Panc1 (cell line): ENCODE measurements at places on chromosomes 11 and 22.

GRCh38 chr11:117759305-117759704 is 37.7 kb downstream of the DSCAML1 start:
- DNase-seq = no peak

DNA sequence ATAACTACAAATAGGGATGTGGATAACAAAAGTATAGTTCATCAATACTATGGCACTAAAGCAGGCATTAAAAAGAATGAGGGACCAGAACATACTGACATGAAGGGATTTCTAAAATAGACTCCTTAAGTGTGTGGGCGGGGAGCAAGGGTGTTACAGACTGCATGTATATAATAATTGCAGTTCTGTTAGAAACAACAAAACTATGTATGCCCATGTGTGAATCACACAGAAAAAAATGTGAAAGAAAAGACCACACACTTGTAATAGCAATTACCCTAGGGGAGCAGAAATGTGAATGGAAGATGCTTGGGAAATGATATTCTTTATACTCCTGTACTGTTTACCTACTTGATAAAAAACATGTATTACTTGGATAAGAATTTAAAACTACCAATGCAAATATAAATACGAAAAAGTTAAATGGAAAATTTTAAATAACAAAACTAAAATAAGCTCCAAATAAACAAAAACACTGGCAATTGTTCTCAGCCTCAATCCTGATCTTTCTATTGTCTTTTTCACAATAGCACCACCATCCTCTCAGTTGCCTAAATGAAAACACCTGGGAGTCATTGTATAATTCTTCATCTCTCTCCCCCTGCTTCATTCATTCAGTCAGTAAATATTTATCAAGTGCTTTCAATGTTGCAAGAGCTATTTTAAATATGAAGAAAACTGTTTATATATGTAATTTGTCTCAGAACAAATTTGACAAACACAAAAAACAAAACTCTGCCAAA is 129.8 kb downstream of the FCHSD2 start:
- DNase-seq = no peak

DNA sequence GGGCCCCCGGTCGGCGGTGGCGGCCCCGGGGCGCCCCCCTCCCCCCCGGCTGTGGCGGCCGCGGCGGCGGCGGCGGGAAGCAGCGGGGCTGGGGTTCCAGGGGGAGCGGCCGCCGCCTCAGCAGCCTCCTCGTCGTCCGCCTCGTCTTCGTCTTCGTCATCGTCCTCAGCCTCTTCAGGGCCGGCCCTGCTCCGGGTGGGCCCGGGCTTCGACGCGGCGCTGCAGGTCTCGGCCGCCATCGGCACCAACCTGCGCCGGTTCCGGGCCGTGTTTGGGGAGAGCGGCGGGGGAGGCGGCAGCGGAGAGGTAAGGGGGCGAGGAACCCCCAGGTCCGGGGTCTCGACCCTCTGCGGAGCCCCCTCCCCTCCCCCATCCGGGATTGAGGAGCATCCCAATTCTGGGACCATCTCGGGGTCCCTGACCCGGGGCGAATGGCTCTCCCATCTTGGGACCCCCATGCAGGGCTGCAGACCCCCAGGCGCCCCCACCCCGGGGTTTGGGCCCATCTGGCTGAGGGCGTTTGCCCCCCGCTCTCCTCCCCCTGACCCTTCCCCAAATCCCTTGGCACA is 431 bp downstream of the KMT2A start:
- no peak for DNase-seq

DNA sequence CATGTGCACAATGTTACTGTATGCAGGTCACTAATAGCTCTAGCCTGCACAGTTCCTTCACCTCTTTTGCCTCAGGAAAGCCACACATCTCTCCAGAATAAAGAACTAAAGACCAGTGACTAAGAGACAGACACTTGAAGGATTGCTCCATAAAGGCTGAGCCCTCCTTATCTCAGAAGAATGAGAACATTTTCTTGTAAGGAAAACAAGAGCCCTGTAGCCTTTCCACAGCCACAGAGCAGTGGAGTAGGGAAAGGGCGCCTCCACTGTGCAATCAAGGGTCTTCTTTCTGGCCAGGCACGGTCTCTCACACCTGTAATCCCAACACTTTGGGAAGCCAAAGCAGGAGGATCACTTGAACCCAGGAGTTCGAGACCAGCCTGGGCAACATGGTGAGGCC is 202.6 kb upstream of the TMEM45B start:
- no peak for DNase-seq

DNA sequence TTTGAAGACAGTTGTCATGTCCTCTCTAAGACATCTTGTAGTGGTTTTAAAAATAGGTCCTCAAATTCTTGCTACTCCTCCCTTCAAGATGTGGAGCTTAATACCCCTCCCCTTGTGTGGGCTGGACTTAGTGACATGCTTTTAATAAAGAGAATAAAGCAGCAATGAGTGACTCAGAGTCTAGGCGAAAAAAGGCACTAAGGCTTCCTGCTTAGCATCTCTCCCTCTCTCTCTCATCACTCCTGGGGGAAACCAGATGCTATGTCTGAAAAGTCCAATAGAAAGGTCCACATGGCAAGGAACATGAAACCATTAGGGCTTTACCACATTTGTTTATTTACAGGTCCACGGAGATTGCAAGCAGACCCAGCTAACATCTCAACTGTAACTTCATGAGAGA is 11.7 kb downstream of the SERGEF start:
- no peak for DNase-seq

GRCh38 chr11:68223275-68223674 is 10.2 kb upstream of the KMT5B start:
- DNase-seq = no peak

- DNase-seq = no peak
Observed at GRCh38 chr11:61114913-61115312, 12.6 kb downstream of the CD5 start.

DNA sequence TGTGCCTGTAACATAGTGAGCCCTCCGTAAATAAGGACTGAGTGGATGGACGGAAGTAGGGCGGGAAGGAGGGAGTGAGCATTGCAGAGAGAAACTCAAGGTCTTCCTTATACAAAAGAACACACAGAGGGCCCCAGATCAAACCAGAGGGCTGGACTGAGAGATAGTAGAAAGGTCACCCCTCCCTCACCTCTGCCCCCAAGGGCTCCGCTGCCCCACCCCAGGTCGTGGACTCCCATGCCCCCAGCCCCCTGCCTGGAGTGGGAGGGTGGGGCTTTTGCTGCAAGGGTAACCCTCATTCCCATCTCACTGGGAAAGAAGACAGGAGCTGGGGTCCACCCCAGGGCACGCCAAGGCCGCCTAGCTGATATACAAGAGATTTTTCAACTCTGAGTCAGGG is 157.0 kb downstream of the MN1 start:
- no peak for DNase-seq

DNA sequence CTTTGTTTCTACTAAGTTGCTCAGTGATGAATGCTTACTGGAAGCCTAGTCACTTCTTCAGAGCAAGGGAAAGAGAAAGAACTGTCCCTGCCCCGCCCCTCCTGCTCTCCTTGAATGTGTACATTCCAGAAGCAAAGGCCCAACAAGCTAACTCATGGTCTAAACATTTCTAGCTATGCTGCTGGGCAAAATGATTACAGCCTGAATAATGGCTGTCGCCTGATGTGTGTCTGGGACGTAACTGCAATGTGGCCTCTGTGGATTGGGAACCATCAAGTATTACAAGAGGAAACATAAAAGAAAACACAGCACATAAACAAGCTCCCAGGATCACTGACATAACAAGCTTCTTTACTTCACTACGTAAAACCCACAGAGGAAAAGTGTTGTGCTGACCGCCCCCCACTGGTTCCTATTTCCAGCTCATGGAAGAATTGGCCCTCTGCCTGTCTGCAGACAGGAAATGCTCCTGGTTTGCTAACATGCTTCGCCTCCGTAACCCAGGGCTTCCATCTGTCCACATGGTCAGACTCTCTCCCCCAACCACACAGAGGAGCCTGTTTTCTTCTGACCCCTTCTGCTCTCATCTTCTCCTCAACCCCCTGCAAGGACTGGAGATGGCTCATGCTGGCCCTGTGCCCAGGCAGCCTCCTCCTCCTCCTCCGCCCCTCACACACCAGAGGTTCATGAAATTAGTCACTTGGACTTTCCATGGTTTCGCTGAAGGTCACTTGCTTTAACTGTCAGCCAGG is 187.2 kb downstream of the MAML2 start:
- no peak for DNase-seq

- no peak for DNase-seq
Observed at GRCh38 chr11:66281776-66282467, 3.9 kb downstream of the CNIH2 start.

DNA sequence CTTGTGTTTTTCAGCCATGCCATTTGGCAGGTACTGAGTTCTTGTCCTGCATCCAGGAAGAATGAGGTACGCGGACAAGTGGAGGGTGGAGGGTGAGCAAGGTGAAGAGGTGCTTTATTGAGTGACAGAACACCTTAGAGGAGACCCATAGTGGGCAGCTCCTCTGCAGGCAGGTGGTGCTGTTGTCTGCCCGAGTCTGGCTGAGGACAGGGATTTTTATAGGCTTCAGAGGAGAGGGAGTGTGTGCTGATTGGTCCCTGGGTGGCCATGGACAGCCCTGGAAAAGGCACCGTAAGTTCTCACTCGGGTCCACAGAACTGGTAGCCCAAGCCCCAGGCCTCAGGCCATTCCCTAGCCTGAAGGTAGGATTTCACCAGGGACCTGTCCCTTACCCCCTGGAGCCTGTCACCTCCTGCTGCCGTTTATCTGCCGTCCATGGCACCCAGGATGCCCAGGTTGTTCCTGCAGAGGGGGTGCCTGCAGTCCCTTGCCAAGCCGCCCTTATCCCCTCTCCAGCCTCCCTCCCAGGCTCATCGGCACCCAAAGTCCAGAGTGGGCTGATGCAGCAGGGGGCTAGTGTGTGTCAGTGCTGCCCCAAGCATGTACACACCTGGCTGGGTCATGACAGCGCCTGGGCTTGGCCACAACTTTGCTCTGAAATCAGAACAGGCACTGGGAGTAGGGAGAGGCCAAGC is 213.6 kb downstream of the LRRC4C start:
- DNase-seq = no peak

- no peak for DNase-seq
Observed at GRCh38 chr11:912266-912665, 1.7 kb upstream of the CHID1 start.

DNA sequence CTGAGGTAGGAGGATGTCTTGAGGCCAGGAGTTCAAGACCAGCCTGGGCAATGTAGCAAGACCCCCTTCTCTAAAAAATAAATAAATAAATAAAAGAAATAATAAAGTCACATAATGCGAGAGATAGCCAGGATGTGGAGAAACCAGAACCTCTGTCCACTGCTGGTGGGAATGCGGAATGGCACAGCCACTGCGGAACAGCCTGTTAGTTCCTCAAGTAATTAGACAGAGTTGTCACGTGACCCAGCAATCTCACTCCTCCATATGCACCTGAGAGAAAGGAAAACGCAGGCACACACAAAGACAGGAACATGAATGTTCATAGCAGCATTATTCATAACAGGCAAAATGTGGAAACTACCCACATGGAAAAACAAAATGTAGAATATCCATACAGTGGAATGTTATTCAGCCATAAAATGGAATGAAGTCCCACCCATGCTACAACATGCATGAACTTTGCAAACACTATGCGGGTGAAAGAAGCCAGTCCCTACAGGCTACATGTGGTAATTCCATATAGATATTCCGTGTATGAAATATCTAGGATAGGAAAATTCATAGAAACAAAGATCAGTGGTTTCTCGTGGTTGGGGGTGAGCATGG is 27.4 kb downstream of the LIF start:
- DNase-seq = no peak

GRCh38 chr11:101870510-101870909 is 44.3 kb upstream of the CEP126 start:
- no peak for DNase-seq

DNA sequence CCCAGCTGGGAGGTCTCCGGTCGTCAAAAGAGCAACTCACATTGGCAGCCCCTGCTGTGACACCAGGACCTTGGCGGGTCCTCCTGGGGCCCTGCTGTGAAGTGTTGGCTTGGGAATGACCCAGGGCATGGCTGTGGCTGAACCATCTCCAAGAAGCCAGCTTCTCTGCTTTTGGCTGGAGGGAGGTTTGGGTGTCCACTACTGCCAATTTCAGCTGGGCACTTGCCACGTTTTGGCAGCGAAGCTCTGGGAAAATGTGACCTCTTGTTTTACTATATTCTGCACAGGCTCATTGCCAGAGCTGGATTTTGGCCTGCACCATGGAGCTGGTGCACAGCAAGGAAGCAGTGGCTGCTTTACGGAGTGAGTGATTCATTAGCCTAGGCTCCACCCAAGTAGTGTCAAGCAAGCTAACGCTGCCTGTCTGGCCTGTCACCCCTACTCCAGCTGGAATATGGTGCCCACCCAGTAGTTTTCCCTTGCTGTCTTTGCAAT is 24.3 kb upstream of the SMCO4 start:
- no peak for DNase-seq

- no peak for DNase-seq
Observed at GRCh38 chr11:71998649-71999310, at the start of gene IL18BP. Gene IL18BP, plus strand, starts transcription at chr11:71998909. Its CDS starts 1,076 bp downstream, at chr11:71999985.

DNA sequence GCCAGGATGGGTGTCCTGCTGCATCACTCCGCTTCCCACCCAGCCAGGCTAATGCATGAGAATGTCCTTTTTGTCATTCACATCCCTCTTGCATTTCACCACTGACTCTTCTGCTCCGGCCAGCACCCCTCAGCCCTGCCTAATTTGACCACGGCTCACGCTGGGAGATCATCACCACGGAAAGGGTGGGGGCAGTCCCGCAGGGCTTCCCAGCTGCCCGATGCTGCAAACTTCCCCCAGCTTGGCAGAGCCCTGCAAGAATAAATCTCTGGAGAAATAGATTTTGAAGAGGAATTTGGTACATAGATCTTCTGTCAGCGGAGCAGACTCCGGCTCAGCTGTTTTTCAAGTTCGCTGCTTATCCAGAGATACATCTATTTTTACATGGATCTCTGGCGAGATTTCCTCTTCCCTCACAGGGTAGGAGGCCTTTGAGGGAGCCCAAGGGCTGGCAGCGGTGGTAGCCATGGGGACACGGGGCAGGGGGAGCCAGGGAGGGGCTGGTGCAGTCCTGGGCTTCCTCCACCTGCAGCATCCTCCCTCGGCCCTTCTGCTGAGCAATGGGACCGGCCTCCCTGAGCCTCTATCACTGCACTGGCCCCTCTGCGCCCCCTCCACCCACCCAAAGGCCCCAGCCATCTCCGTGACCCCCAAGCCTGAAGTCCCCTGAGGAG is 62.6 kb downstream of the BUD13 start:
- no peak for DNase-seq

DNA sequence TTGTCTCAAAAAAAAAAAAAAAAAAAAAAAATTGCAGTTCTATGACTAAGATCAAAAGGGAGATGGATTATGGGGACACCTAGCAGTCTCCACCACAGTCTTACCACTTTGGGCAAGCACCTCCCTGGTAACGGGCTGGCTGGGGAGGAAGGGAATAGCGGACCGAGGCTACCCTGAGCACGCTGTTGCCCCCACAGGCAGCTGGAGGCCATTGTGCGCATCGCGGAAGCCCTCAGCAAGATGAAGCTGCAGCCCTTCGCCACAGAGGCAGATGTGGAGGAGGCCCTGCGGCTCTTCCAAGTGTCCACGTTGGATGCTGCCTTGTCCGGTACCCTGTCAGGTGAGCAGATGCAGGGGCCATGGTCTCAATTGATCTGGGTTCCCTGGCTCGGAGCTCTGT is 21.2 kb downstream of the MCM5 start:
- no peak for DNase-seq

- DNase-seq = no peak
Observed at GRCh38 chr11:80846979-80847378, 1406.1 kb upstream of the TENM4 start.
